GM12892 (cell line): ENCODE measurements at places on chromosomes 6 and 20.

- no peak for DNase-seq
Observed at GRCh38 chr20:49560186-49560585, 7.8 kb downstream of the PTGIS start.

GRCh38 chr20:20664795-20665589, 47.5 kb downstream of the RALGAPA2 start:
- DNase-seq = no peak

- no peak for DNase-seq
Observed at GRCh38 chr6:161496941-161497340, 223.1 kb upstream of the AGPAT4 start.

GRCh38 chr6:17600527-17601385, 654 bp downstream of the FAM8A1 start:
- peak; percentile 27 for DNase-seq

DNA sequence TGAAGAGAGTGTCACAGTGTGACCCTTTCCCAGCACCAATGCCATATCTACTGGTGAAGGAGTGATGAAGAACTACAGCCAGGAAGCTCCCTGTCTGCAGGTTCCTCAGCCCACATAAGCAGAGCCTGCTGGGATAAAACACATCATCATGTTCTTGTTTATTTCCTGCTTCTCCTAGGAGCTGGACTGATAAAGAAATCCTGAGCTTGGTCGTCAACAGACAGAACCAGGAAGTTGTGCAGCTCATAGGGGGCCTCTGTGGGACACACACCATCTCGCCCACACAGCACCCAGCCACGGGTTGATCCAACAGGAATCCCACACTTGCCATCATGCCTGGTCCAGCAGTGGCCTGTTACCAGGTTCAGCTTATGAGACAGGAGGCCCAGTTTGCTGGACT, 2.8 kb upstream of the CSTL1 start:
- DNase-seq = no peak

GRCh38 chr20:4651536-4651935, 70.2 kb upstream of the PRND start:
- DNase-seq = no peak

GRCh38 chr6:63807056-63807455, 171.5 kb downstream of the PHF3 start:
- DNase-seq = no peak

DNA sequence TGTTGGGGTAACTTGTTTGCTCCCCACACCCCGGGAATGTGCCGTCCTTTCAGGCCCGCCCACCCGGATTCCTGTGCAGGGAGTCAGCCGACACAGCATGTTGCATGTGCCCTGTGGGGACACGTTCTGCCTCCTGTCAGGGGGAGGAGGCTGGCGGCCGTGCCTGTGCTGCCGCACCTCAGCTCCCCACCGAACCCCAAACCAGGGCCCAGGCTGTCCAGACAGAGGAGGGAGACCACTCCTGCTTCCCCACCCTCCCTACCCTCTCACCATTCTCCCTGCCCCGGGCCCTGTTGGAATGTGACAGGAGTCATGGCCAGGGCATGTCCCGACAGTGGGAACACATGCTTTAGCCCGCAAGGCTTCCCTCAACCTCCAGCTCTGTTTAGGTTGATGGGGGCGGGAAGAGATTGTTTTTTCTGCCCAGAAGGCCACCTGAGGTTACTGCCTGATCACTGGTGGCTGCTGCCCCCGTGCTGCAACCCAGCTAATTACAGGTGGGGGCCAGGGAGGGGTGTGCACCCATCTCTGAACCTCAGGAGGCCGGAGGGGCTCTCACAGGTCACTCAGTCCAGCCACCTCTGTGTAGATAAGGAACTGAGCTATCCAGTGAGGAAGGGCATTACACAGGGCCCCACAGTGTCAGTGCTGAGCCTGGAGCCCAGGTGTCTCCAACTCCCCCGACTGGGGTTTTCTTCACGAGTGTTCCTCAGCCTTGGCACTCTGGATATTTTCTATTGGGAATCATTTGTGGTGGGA, 13.6 kb downstream of the LRRC73 start:
- DNase-seq = no peak

DNA sequence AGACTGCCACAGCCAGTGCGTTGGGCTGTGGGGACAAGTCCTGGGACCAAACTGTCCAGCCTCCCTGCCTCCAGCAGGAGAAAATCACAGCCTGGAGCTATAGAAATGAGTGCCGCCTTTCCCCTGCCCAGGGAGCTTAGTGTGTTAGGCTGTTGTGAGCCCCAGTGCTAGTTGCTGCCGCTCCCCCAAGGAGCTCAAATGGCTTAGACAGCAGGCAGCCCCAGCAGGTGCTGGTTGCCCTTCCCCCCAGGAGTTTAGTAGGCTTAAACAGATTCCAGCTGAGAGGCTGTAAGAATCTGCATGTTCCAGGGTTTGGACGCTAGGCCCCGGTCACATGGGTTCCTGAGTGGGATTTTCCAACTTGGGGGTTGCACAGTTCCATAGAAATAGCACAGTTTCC, 27.2 kb upstream of the HMGN3 start:
- no peak for DNase-seq

DNA sequence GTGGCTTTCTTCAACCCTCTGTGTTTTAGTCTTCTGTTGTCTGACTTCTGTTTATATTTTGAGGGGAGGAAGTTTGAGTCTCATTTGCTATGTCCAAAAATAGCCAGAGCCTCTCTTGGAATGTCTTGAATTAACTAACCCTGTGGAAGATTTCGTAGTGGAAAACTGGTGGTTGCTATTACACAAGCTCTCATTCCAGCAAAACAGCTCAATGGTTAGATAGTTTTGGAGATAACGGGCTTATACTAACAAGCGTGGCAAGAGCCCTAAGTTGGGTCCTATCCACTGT, 1.6 kb downstream of the CCN2 start:
- DNase-seq = no peak
